ENCODE measurements at places on chromosomes 4 and X.

- DNase-seq = no peak
Measured at GRCh38 chr4:165628572-165628971, 244.5 kb upstream of the TLL1 start.

GRCh38 chrX:131831185-131831520 is 191.9 kb upstream of the STK26 start:
- DNase-seq = no peak

GRCh38 chr4:142933207-142933606 is 87.1 kb upstream of the INPP4B start:
- no peak for DNase-seq

DNA sequence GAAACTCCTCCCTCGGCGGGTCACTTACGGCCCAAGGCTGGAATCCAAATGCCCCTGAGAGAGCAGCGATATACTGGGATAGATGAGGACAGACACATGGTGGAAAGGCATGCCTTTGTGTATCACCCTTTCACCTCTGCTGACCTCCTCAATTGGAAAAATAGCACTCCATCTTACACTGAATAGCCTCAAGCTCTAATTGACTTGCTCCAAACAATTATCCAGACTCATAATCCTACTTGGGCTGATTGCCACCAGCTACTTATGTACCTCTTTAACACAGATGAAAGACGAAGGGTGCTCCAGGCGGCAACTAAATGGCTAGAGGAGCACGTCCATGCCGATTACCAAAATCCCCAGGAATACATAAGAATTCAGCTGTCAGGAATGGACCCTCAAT is 1142.2 kb downstream of the ARAP2 start:
- no peak for DNase-seq

DNA sequence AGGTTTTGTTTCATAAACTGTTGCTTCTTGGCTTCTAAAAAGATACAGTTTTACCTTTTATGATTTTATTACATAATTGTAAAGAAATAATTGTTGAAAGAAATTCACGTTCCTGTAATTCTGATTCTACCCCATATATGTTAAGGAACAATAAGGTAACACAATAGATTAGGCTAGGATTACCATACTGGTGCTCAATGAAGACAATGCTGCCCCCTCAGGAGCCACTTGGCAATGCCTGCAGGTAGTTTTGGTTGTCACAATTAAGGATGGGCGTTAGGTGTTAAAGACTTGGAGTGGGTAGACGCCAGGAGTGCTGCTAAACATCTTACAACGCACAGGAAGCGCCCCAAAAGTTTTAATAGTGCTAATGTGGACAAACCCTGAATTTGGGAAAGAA is 133.2 kb downstream of the NLGN4X start:
- DNase-seq = no peak

DNA sequence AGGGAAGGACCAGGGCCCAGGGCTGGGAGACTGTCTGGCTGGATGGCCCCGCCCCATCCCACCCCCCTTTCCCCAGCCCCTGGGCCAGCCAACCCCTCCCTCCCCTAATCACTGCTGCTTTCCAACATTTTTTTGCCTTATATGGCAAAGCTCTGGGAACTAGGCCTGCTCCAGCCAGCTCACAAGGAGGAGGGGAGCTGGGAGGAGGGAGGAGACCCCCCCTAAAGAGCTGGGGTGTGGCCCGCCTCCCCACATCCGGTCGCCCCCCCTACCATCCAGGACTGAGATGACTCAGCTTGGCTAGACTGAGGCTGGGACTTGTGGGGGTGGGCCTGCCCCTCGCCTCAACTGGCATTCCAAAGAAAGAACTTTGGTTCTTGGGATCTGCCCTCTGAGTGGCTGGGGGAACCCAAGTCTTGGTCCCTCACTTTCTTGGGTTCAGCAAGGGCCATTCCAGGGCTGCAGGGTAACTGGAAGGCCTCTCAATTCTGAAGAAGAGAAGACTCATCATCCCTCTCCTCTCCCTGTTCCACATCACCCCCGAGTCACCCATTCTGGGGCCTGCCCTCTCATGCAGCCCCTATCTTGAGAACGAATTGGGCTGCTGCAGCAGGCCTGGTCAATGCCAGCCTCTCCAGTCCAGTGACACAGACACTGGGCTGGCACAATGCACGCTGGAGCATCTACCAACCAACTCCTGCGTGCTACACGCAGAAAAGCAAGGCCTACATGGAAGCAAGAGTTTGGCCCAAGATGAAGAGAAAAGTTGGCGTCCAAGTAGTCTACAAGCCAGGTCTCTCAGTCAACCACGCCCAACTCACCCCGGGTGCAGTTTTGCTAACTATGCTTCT is 4.8 kb downstream of the FLNA start:
- DNase-seq = no peak

- DNase-seq = no peak
Measured at GRCh38 chr4:77225022-77225421, 68.0 kb downstream of the CCNG2 start.

- DNase-seq = no peak
Measured at GRCh38 chrX:24395775-24396174, 35.3 kb downstream of the SUPT20HL1 start.

GRCh38 chr4:61921920-61922319 is 721.8 kb downstream of the ADGRL3 start:
- DNase-seq = no peak

- DNase-seq = no peak
Measured at GRCh38 chr4:153223930-153224329, 19.7 kb downstream of the TRIM2 start.

GRCh38 chr4:69057620-69058409 is 38.5 kb upstream of the UGT2B7 start:
- DNase-seq = no peak

DNA sequence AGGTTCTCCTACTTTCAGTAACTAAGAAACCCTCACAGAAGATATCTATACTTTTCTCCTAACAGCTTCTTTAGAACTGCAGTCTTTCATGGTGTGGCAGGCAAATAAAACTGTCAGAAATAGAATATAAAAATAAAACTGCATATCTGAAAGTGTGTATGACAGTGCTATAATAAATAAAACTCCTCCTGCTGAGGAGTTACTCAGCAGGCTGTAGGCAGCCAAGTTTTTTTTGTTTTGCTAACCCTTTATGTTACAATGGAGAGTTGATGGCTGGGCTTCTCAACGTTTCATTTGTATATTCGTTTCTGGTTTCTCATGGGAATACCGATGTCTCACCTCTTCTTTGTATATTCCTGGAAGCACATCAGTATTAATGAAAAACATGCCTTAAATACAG is 18.2 kb upstream of the UGT2B10 start:
- DNase-seq = no peak

DNA sequence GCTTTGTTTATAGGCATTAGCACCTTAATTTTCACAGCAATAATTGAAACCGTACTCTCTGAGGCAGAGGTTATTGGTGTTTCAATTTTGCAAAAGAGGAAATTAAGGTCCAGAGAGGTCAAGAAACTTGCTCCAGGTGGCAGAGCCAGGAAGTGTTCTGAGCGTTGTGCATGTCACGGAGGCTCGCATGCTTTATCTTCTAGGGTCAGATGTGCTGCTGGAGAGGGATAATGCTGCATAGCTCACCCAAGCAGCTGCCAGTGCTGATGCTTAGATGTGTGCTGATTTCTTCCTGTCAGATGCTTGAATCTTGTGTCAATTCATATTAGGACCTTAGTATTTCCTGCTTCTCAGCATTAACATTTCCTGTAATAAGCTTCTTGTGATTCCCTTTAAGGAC is 13.0 kb upstream of the FGF5 start:
- no peak for DNase-seq

DNA sequence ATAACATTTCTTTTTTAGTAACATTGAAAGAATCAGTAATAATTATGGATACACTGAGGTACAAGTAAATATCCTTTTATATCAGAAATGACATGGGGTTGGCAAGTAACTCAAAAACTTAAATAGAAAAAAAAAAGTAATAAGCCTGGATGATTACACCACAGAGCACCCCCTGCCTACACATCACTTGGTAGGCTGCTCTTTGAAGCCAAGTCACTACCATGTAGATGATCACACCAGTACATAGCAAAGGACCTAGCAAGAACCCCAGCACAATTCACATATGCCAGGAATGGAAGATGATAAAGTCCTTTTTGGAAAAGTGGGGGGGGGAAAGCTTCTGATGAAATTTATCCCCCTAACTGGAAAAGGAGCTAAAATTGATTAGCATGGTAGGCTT is 56.9 kb downstream of the METTL14 start:
- DNase-seq = no peak

- no peak for DNase-seq
Measured at GRCh38 chr4:124483048-124483906, 229.3 kb downstream of the ANKRD50 start.

- DNase-seq = no peak
Measured at GRCh38 chr4:167715176-167715575, 377.2 kb upstream of the ANXA10 start.

DNA sequence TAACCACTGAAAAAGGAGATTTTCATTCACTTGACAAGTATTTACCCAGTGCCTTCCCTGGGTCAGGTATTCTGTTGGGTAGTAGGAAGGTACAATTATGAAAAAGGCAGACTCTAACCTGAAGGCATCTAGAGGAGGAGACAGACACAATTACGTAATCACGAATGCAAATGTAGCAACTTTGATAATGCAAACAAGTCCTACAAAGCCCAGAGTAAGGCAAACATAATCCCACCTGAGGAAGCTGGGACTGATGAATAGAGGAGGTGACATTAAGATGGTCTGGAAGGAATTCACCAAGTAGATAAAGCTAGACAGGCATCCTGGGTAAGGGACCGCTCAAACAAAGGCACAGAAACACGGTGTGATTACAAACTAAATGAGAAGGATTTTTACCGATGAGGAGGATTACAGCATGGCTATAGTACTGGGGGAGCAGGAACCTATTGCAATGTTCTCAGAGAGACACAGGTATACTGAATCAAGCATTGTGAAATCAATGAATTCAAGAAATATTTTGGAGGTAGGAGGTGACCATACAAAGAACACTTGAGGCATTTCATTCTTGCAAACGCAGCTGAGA is 37.1 kb downstream of the TMEM150C start:
- DNase-seq = no peak

- no peak for DNase-seq
Measured at GRCh38 chrX:17826609-17827496, 34.2 kb downstream of the RAI2 start.

- DNase-seq = no peak
Measured at GRCh38 chr4:86398187-86398586, 38.3 kb upstream of the MAPK10 start.

GRCh38 chrX:103175944-103176753 is 38.8 kb upstream of the BEX4 start:
- peak; percentile 9 for DNase-seq

DNA sequence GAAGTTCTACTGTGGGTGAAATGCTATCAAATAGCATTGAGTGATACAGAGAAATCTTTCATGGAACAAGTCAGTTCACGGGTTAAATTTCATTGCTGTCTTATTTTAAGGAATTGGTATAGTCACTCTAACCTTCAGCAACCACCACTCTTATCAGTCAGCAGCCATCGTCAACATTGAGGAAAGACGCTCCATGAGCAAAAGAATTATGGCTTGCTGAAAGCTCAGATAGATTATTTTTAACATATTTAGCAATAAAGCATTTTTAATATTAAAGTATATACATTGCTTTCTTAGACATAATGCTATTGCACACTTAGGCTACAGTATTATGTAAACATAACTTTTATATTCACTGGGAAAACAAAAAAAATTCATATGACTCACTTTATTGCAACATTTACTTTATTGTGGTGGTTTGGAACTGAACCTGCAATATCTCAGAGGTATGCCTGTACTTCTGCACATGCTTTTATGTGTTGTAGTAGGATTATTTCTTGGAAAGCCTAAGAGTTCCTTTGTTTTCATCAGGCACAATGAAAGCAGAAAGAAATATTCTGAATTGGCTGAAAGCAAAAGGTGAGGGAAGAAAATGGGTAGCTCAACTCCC is 586.7 kb downstream of the GBA3 start:
- no peak for DNase-seq

DNA sequence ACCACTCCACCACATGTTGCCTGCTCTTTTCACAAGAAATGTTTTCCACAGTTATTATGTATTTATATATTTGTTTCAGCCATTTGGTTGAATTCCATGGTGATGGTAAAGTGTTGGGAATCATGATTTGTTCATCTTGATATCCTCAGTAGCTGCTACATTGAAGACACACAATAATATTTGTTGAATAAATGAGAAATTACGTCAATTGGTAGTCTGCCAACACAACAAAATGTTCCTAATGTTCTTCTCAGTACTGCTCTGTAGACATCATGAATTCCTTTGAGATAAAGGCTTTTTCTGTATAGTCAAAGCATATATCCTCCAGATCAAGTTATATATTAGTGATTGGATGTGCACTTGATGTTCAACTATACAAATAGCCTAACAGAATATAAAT is 29.5 kb downstream of the CXXC4 start:
- no peak for DNase-seq

DNA sequence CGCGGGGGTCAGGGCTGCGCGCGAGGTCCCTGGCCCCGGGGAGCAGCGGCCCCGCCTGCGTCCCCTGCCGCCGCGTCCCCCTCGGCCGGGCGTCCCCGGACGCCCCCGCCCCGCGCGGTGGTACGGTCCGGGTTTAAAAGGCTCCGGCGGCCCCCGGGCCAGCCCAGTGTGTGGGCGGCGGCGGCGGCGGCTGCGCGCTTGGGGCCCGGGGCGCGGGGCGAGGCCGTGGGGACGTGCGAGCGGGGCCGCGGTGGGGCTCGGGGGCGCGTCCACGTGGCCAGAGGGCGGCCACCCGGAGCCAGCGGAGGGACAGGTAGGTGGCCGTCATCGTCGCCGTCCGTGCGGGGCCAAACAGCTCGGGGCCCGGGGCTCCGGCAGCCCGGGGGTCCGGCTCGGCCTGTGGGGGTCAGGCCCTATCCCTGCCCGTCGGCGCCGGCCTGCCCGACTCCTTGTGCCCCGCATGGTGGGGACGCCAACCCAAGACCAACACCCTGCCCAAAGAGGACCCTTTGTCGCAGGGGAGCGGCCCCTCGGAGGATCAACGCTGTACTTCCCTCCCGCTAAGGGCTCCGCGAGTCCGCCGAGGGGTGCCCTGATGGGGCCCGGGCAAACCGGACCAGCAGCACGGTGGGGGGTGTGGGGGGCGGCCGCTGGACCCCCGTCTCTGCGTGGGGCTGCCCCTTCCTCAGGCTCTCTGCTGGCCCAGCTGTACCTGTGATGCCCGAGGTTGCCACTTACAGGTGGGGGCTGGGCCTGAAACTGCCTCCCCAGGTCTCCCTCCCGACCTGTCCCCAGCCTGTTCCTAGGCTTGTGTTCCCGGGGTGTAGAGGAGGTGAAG is at the start of gene PLXNA3:
TSS of gene PLXNA3 (plus strand) at position 166 of the 838 bp plus-strand sequence. CDS start 1,903 bp downstream, outside the sequence.
- DNase-seq = no peak

- DNase-seq = no peak
Measured at GRCh38 chr4:39118034-39118658, 56.1 kb downstream of the KLHL5 start.

GRCh38 chr4:155799116-155799793 is 40.4 kb downstream of the GUCY1B1 start:
- no peak for DNase-seq

GRCh38 chr4:76622717-76623116 is 187.7 kb downstream of the SHROOM3 start:
- DNase-seq = no peak

- no peak for DNase-seq
Measured at GRCh38 chrX:18490806-18491555, 65.6 kb downstream of the CDKL5 start.

GRCh38 chrX:12949205-12949926 is 25.5 kb upstream of the TMSB4X start:
- no peak for DNase-seq

- DNase-seq = no peak
Measured at GRCh38 chr4:142128529-142128928, 492.1 kb downstream of the IL15 start.

GRCh38 chr4:128322311-128322710 is 34.7 kb upstream of the PGRMC2 start:
- no peak for DNase-seq
